ENCODE measurements at places on chromosomes 7 and 10. TPM values are rescaled to one million over a fixed set of nuclear protein-coding genes. Genes with fewer than 3 reads are reported as not detected.
A peak's percentile ranks its signal among the peaks of the same experiment; 100 is the strongest.

GRCh38 chr10:44975431-44976331, 2.9 kb downstream of the DEPP1 start:
- peak; percentile 87 for DNase-seq

DNA sequence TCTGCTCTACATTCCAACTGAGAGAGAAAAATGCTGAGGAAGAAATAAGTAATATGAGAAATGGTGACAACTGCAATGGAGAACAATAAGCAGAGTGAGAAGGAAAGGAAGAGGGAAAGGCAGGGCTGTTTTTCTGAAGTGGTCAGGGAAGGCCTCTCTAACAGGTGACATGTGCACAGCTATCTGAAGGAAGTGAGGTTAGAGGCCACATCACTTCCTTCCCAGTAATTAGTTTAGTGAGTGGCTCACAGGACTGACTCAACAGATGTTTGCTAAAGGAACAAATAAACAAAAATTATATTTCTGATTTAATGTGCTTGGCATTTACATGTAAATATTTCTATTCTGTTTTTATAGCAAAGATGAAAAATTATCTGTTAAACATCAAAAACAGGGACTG, 77.9 kb downstream of the ARHGAP21 start:
- no peak for DNase-seq

- DNase-seq: no peak
Observed at GRCh38 chr7:101792051-101792681, 25.3 kb upstream of the CUX1 start.

GRCh38 chr10:115141254-115141653, 48.1 kb downstream of the ATRNL1 start:
- no peak for DNase-seq

- no peak for DNase-seq
Observed at GRCh38 chr7:144723301-144723700, 112.6 kb downstream of the TPK1 start.

DNA sequence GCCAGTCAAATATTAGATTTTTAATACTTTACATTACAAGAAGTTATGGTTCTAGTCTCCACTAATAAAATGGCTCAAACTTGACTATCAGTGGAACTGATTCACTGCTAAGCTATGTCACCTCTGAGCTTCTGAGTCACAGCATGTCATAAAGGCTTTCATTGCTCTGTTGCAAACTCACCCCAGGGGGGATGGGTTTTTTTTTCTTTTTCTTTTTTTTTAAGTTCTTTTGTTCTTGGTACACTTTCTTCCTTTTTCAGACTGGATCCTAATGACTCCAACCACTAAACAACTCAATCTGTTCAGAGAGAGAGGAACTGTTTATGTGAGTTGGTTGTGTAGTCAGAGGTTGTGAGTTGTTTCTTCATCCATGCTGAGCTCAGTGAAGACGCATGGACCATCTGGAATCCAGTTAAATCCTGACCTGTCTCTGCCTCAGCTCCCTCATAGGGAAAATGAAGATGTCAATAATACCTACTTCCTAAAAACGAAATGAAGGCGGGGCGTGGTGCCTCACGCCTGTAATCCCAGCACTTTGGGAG, 11.0 kb downstream of the MYOF start:
- DNase-seq: peak; percentile 33

DNA sequence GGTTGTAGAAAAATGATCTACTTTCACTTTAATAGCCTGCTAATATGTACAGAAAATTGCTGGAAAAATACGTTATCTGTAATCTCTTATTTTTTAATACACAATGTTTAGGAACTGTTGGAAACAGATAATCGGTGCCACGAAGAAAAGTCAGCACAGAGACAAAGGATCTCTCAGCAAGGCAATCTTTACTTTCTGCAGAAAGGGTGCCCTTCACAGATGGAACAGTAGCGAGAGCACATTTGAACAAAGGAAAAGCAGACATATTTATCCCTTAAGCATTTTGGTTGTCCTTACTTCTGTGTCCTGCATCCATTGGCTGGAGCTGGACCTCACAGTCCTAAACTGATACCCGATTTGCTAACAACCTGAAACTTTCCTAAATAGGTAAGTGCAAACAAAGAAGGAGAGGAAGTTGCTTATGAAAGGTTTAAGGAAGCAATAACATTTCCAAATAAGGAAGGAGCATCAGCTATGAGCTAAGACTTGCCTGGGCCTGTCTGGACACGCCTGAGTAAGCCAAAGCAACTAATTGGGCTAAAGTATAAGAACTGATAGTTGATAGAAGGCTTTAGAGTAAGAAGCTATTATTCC, 640.0 kb downstream of the SH2D4B start:
- no peak for DNase-seq

DNA sequence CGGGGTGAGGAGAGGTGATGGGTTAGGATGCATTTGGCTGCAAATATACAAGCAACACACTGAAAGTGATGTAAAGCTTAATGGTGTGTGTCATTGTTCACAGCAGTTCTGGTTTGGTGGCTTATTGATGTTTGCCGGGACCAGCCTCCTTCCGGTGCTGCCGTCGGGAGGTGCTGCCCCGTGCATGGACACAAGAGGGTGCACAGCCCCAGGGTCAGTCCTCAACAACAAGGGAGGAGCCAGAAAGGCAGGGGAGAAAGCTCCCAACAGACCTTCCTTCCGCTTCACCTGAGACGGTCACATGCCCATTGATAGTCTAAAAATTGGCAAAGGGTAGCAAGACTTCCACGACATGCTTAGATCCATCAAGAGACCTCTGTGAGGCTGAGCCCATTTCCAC, 9.5 kb downstream of the RNF32 start:
- peak; percentile 28 for DNase-seq

DNA sequence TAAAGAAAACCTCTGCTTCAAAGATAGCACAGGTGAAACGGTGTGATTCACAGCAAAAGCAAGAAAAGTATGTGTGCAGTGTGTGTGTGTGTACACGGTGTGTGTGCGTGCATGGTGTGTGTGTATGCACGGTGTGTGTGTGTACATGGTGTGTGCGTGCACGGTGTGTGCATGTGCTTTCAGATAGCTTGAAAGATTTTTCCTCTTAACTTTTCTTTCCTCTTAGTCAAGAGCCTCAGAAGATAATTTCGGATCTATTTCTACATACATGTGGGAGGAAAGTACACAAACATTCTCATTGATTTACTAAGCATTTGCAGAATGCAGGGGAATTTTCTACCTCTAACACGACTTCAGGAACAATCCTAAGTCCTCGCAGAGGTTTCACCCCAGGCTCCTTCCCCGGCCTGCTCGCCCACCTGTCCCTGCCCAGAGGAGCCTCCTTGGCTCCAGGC, 2.9 kb downstream of the FGFR2 start:
- DNase-seq: no peak

DNA sequence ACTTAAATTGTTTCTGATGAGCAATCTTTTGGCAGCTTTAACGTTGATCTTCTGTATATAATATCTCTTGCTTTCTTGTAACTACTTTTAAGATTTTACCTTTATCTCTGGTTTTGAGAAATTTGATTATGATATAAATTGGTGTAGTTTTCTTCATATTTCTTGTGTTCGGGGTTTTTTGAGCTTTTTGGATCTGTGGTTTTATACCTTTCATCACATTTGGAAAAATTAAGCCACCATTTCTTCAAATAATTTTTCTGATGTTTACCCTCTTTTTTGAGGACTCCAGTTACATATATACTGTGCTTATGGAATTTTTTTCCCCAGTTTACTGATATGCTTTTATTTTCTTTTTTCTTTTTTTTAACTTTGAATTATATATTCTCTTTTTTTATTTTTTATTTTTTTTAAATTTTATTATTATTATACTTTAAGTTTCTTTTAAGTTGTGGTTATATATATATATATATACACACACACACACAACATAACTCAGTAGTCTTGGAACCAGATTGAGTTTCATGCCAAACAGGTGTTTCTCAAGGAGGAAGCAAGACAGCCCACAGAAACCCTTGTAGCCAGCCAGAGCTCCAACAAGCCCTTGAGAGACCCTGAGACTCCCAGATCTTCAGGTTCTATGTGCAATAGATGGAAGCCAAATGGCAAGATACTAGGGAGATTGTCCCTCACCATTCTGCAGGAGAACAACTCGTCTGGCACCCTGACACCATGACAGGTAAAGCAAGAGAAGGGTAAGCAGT, 27.5 kb upstream of the NME8 start:
- DNase-seq: no peak

- peak; percentile 94 for DNase-seq
Observed at GRCh38 chr7:101308245-101309085, 13.1 kb downstream of the IFT22 start.

DNA sequence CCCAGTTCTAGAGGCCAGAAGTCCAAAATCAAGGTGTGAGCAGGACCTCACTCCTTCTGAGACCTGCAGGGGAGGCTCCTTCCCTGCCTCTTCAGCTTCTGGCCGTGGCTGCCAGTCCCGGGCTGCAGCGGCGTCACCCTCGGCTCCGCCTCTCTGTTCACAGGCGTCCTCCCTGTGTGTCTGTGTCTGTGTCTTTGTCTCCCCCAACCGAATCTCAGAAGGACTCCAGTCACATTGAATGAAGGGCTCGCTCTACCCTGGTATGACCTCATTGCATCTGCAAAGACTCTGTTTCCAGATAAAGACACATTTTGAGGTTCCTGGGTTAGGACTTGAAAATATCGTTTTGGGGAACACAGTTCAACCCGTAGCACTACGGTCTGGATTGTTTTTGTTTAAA, 33.1 kb upstream of the GALNT11 start:
- peak; percentile 57 for DNase-seq

- no peak for DNase-seq
Observed at GRCh38 chr7:138125598-138126111, 49.4 kb downstream of the AKR1D1 start.

DNA sequence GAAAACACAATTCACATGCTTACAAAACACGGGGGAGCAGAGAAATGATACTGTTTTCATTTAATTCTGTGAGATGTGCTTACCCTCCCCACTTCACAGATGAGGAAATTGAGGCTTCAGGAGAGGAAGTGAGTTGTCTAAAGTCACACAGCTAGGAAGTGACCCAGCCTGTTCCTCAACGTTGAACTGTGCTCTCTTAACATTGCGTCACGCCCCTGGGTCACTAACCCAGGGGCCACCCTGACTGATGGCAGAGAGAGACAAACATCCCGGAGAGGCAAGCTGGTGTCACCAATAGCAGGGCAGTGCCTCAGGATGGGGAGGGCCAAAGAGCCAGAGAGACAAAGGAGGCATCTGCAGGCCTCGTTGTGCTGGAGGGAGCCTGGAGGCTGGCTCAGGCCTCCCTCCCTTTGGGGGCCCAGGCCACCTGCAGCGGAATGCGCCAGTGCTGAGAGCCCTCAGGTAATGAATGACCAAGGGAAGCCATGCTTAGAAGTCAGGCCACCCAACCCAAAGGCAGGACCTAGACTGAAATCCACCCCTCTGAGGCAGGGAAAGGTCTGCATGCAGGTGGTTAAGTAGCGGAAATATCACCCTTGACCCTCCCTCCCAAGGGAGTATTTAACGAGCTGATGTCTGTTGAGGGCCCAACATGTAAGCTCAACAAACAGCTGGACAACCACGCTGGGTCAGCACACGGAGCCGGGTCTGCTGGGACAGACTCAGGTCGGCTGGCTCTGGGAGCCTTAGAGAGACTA, 81.3 kb downstream of the C10orf105 start:
- peak; percentile 66 for DNase-seq

DNA sequence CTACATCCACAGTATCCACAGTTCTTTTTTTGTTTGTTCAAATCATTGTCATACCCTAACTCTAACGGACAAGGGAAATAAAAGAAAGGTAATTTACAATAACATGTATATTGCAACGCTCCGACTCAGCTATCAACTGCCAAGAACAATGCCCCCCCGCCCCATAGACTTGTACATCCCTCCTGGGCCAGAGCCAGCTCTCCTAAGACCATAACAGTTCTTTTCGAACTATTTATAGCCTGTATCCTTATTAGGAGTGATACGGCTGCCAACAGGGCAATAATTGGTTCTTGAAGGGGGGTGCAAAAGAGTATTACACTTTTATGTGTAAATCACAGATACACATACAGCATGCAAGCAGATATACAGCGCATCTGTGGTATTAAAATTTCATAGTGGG, 495.7 kb downstream of the GALNT17 start:
- DNase-seq: no peak

DNA sequence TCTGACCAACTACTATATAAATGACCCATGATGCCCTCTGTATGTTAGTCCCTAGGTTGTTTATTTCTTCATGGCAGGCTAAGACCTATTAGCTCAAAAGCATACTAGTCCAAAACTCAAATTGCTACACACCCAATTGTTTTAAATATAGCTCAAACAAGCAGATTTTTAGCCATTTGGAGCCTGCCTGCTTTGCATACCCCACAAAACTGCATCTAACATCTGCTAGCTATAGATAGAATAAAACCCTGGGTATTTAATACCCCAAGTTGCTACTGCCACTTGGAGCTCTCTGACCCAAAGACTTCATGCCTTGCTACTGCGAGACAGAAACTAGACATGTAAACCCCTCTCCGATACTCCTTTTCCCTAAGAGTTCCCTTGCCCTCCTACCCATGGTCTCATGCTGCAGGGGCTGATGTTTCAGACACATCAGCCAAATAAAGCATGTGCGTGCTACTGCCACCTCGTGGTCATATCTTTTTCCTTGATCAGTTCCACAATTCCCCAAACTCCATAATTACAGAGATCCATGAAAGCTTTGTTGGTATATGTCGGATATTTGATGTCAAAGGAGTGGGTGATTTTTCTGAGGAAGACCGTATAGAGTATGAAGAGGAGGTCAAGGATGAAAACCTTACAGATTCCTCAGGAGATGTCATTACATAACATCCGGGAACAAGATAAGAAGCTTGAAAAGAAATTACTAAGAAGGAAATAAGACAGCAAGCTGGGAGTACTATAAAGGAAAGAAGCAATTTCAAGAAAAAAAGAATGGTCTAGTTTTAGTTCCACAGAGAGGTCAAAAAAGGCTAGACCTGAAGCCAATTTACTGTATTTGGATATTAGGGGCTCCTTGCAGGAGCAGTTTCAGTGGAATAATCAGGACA, 386.6 kb downstream of the SH2D4B start:
- peak; percentile 64 for DNase-seq

DNA sequence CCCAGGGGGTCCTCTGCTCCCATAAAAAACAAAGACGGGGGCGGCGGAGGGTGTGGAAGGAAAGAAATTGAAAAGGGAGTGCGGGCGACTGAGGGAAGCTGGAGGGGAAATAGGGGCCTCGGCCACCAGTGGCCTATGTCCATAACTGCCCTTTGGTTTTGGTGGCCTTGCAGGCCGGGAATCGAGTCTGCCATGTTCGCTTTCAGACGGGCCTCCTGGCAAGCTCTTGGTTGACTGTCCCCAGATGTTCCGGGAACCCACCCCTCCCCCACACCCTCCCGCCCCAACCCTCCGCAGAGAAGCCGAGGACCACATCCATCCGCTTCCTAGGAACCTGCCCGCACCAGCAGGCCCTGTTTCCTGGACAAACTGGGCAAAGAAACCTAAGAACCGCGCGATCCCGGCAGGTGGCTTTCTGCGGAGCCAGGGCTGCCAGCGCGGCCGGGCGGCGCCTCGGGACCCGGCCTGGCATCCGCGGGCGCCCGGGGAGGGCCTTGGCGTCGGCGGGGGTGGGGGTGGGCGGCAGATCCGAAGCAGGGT, 20.0 kb upstream of the GATA3 start:
- DNase-seq: no peak

- DNase-seq: peak; percentile 74
Observed at GRCh38 chr7:95545007-95545615, 51.2 kb downstream of the PDK4 start.

GRCh38 chr7:27176962-27177794, 3.1 kb upstream of the HOXA10 start:
- no peak for DNase-seq

PBLD gene
- 32.2 TPM for total RNA-seq

PHKG1 gene
- total RNA-seq: not detected

PCGF5 gene
- 33.3 TPM for total RNA-seq

MXI1 gene
- 24.1 TPM for total RNA-seq

GRB10 gene
- total RNA-seq: 229 TPM

HDAC9 gene
- 4.9 TPM for total RNA-seq

AOAH gene
- 4.9 TPM for total RNA-seq

DDC gene
- 17.1 TPM for total RNA-seq

TSPAN33 gene
- total RNA-seq: 12.5 TPM

FAM24B gene
- total RNA-seq: 4.3 TPM

All from body of pancreas (tissue), 4 donors.